ENCODE measurements at places on chromosomes 4 and X.

GRCh38 chr4:8285143-8285975 is 15.8 kb downstream of the HTRA3 start:
- DNase-seq: no peak

DNA sequence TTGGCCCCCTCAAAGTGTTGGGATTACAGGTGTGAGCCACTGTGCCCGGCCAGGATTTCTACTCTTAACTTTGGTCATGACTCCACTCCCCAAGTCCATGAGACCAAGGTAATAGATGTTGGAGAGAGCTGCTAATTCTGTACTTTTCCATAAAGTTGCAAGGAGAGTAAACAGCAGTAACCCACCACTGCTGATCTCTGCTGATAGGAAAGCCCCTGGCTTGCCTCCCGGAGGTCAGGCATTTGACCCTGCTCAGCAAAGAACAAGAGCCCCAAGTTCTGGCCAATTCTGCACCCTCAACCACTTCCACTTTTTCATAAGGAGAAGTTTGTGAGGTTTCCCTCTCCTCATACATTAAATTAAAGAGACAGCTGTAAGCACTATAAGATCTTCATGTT is 143.0 kb downstream of the RASL11B start:
- no peak for DNase-seq

DNA sequence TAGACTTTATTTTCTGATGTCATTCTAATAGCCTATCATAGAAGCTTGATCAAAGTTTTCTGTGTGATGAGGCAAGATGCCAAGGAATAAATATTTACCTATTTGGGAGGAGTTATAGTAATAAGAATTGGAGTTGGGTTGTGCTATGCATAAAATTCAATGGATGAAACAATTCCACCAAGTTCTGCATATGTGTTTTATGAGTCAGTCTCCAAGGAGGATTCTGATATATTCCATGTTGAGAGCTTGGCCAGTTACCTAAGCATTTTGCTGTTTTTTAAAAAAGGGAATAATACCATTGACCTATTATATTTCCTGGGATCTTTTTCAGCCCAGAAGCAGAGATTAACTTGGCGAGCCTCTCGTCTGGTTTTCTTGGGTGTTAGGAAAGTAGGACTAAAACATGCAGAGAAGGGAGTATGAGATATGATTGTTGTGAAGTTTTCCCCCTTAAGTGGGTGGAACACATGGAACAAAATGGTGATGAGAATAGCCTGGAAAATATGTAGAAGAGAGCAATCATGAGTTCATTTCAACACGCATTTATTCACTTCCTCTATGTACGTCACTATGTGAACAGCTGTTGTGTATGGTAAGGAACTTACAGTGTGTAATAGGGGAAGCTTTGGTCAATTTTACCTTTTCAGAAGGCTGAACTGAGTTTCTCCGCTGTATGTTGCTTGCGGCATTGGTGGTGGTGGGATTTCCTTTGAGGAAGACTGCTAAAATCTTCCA is 39.2 kb downstream of the POLA1 start:
- peak; percentile 28 for DNase-seq

DNA sequence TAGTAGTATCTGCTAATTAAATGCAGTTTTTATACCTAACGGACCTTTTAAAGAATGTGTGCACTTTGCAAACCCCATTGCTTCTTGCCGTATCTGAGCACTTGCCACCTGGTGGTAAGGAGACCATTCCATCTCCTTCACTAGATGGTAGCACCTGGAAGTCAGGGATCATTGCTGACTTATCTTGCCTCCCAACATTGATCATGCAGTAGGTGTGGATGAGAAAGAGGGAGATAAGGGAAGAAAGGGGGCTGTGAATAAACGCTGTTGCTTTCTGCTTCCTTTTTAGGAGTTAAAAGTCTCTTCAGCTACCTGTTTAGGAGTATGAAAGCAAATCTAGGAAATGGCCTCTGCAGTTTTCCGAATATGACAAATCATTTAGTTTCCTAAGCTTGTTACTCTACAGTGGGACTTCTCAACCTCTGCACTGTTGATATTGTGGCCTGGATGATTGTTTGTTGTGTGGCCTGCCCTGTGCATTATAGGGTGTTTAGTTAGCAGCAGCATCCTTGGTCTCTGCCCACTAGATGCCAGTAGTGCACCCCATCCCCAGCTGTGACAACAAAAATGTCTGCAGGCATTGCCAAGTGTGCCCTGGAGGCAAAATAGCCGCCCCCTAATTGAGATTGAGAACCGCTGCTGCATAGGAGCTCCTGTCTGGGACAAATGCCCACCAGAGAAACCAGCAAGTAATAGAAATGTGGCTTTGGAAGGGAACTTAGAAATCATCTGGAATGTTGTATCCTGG is 38.8 kb downstream of the GAB1 start:
- DNase-seq: no peak

DNA sequence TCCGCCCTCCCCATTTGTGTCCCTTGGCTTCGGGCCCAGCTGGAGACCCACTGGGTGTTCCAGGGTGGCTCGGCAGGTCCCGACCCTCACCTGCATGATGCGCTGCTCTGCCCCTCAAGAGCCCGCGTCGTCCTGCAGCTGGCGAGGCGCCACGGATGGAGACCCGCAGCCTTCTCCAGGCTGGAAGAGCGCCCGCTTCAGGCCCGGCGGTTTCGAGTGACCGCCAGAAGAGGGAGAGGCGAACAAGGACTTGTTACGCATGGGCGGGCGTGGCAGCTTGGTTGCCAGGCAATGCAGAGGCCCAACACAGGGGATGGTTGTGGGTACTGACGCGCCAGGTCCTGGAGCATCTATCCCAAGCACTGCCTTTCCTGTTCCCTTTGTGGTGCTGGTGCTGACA is at the start of gene PDCL2:
PDCL2 (minus strand) TSS at position 232 of the 400 bp plus-strand sequence; CDS start at position 96, 136 bp downstream.
- no peak for DNase-seq

DNA sequence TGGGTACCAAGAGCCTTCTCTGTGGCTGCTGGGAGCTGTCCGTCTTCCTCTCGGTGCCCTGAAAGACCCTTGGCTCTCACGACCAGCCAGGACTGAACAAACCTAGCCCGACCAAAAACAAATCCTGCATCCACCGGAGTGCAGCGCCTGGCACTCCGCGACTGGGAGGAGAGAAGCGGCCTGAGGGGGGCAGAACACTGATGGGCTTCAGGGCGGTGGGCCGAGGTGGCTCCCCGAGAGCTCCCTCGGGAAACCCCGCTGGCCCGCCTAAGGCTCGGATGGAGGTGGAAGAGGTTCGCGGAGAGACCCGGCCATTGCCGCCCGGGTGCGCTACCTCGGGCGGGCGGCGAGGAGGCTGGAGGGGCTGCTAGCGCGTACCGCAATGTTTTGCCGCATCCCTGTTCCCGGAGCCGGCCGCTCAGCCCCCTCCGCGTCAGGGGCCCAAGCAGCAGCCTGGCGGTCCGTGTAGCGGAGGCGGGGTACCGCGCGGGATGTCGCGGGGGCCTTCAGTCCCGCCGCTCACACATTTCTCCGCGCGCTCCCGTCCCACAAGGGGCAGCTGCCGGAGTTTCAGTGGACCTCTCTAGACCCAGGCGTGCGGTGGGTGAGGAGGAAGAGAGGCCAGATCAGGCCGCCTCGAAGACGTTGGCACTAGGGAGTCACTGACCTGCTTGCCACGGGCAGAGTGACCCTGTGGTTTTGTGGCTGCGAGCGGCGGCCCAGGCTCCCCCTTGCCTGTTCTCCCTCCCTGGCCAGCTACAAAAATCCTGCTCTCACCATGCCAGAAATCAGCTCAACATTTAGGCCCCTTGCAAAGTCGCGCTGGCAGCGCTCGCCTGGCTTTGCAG is 2.2 kb downstream of the SLITRK4 start:
- DNase-seq: no peak

DNA sequence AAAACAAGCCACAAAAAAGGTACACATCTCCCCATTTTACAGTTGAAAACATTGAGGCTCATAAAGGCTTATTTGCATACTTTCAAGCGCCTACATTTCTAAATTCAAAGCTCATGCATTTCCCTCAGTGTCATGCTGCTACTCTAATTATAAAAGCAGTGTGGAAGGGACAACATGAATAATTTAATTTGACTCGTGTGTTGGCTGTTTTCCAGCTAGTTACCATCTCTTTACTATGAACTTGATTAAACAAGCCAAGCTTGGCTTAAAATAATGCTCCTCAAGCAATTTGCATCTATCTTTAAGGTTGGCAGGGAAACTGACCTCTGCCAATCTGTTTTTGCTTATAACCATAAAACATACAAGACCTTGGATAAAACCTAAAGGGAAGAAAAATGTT is 252.5 kb upstream of the NEIL3 start:
- no peak for DNase-seq

- no peak for DNase-seq
These were observed 42.3 kb downstream of the ANAPC10 start for GRCh38 chr4:145055533-145056257.

DNA sequence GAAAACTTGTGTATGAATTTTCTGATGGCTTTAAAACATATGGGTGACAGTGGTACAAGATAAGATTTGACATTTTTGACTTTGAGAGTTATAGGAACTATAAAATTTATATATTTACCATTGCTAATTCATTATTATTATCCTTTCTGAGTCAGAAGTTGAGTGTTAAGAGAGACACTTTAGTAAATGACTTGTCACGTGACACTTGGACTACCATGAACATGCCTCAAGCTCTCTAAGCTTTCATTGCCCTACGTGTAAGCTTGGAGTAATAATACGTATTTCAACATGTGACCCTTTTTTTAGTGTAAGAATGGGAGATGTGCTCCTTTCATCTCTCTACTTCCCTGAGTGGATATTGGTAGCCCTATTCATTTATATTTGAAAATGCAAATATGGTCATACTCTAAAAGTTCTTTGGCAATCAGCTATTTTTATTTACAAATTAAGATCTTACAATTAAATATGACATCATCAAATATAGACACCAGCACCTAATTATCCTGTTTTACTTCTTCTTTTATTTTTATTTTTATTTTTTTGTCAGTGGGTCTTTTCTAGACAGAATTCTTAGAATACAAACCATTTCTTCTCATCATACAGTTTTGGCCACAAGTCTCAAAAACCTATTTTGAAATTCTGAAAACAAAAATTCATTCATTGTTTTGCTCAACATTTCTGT is 837.0 kb downstream of the PDHA2 start:
- DNase-seq: no peak

- no peak for DNase-seq
These were observed 17.4 kb downstream of the CCNG2 start for GRCh38 chr4:77174426-77174825.

GRCh38 chr4:168138143-168138542 is 45.8 kb downstream of the ANXA10 start:
- DNase-seq: no peak

- DNase-seq: no peak
These were observed 53.2 kb upstream of the C4orf54 start for GRCh38 chr4:99710681-99711345.

GRCh38 chrX:97167333-97167732 is 283.6 kb downstream of the RPA4 start:
- no peak for DNase-seq

GRCh38 chr4:95256108-95256835 is 292.5 kb downstream of the UNC5C start:
- no peak for DNase-seq

DNA sequence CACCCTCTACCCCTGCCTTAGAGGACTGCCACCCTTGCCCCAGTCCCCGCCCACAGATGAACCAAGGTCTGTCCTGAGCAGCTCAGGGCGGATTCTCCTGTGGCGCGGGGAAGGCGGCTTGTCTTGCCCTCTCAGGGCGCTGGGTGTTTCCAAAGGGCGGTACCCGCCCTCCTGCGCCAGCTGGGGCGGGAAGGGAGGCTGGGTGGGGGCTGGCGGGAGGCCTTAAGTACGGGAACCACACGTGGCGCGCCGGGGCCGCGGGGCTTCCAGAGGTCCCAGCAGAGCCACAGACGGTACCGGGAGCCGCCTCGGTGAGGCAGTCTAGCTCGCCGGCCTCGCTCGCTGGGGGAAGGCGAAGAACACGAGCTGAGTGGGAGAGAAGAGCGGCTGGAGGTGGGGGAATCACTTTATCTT is 361.1 kb downstream of the MID1IP1 start:
- no peak for DNase-seq

- no peak for DNase-seq
These were observed 9.1 kb downstream of the SMAD1 start for GRCh38 chr4:145490796-145491195.

DNA sequence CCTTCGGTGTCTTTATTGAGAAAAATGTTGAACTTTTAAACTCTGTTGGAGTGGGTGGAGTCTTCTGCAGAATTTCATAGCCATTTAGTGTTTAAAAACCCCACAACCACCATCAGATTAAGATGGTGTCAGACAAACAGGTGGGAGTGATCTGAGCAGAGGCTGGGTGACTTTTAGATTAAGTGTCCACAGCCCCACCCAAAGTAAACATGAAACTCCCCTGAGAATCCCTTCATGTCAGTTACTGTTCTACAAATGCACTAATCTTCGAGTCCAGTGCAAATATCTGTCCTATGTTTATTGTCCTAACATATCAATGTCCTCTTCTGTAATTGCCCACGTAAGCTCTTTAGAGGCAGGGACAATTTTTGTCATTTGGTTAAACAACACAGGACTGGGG is 175.6 kb upstream of the RBPJ start:
- DNase-seq: no peak

GRCh38 chr4:53855581-53856250 is 208.7 kb downstream of the CHIC2 start:
- peak; percentile 0 for DNase-seq

- DNase-seq: no peak
These were observed 108.8 kb downstream of the NFKB1 start for GRCh38 chr4:102610007-102610406.

DNA sequence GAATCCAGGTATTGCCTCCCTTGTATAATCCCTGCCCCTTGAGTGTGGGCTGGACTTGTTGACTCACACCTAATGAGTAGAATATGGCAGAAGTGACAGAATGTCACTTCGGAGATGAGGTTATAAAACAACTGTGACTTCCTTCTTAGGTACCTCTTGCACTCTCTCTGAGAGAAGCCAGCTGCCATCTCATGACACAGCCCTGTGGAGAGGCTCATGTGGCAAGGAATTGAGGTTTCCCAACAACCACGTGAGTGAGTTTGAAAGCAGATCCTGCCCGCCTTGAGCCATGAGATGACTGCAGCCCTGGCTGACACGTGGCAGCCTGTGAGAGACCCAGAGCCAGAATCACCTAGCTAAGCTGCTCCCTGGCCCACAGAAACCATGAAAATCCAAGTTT is 13.5 kb downstream of the ASB11 start:
- DNase-seq: peak; percentile 57

GRCh38 chrX:68669871-68670270 is 22.4 kb downstream of the STARD8 start:
- DNase-seq: no peak

DNA sequence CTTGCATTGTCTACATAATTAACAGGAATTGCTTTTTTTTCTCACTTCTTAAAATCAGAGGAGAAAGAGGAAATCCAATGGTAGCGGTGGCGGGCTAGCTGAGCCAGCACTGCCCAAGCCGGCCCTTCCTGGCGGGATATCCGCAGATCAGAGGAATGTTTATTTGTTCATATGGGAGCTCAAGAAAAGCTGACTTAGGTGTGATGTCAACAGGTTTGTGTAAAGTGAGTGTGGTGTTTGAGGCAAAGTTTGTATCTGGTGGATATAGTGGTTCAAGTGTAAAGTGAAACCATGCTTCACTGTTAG is 466 bp upstream of the SLC39A8 start:
- no peak for DNase-seq
